Stimulated activated CD8-positive, alpha-beta memory T cell treated with anti-CD3 and anti-CD28 coated beads, Interleukin-4, amount 100 ng/mL, for 4 hours (primary cell): ENCODE measurements at places on chromosomes 3 and 15.

- no peak for DNase-seq
Measured at GRCh38 chr15:73403171-73403570, 34.4 kb upstream of the HCN4 start.

GRCh38 chr3:178270838-178271237 is 265.4 kb upstream of the KCNMB2 start:
- no peak for DNase-seq

DNA sequence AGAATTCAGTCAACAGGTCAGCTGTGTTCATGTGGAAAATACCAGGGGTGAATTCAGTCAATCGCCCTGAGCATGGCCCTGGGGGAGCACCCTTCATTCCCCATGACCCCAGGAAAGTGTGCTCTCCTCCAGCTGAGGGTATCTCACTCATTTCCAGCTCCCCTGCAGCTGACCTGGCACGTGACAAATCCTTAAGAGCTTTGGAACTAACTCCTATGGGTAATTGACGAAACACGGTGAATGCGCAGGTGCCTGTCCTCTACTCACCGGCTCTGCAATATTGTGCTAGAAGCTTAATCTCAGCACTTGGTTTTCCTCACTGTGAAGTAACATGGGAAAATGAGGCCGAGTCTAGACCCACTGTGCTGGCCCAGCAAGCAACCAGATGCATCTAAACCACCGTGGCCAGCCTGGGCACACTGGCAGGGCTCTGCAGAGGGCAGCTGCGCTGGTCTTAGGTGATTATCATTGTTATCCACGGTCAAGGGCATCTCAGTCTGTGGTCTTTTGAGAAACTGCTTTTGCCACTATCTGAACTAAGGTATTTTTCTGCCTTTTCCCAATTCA is 63.1 kb downstream of the SPSB4 start:
- no peak for DNase-seq

GRCh38 chr15:55574096-55574495 is 14.0 kb downstream of the PYGO1 start:
- no peak for DNase-seq

GRCh38 chr3:24907106-24907505 is 412.5 kb upstream of the THRB start:
- no peak for DNase-seq

DNA sequence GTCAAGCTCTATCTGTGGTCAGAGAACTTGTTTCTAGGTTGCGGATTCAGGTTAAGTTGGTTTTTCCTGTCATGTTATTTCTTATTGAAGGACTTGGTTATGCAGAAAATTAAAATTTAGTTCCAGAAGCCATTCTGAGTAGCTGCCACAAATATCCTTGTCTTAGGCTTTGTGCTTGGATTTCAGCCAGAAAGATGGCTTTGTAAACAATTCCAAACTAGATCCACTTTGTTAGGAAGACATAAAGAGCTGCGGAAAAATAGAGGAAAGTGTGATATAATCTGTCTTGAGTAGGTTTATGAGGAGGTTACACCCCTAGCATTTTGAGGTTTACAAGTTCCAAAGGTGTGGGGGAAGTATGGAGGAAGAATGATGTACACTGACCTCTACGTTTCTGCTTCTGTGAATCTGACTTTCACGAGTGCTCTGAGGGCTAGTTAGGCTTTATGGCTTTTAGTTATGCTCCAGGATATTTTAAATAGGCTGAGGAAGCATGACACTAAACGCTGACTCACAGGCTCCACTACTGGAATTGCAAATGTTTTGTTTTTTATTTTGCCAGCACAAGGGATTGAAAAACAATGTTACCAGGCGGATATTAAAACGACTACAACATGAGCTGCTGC is 46.3 kb upstream of the UTS2B start:
- no peak for DNase-seq

DNA sequence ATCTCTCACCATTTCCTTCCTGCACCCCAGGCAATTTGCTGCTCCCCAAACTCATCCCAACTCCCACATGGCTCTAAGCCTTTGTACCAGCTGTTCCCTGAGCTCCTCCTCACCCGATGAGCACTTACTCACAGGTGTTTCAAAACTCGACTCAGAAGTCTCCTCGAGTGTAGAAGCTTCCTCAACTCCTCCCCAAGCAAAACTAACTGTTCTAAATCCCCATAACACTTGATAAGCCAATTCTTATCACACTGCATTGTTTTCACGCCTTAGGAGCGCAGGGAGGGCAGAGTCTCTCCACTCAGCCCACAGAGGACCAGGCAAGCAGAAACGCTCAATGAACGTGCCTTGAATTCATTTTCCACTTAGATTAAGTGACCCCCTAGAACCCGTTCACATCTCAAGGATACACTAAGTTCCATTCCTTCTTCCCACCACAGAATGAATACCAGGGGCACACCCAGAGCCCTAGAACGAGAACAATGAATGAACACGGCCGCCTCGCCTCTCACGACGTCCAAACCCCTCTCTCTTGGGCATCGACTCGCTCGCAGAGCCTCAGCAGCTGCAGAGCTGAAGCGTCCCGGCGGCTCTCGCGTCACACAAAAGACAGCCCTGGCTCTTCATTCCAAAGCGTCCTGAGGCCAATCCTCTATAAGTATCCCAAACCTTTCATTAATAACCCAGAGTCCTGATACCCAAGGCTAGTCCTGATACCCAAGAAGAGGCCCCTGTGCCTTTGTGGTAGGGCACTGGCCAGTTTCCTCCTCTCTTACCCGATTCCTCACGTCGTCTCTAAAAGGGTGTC is 1.1 kb downstream of the RAF1 start:
- no peak for DNase-seq

GRCh38 chr15:81751256-81751655 is 294.6 kb downstream of the MEX3B start:
- no peak for DNase-seq

- no peak for DNase-seq
Measured at GRCh38 chr3:187802928-187803259, 57.6 kb upstream of the BCL6 start.

DNA sequence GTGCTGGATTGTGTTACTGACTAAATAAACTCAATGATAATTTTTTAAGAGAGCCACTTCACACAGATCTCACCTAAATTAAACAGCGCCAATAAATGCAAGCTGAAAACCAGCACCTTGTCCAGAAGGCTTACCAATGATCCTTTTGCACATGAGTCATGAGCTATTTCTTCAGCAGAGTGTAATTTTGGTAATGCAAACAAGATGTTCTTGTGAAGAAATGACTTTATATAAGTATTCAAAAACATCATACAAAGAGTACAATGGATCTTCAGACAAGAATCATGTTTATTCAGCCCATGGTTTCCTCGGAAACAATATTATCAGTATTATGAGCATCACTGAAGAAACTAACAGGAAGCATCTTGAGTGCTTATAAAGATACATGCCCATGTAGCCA is 263.8 kb upstream of the UBE2E2 start:
- DNase-seq = no peak

- no peak for DNase-seq
Measured at GRCh38 chr3:157117875-157118654, 41.9 kb downstream of the CCNL1 start.

- no peak for DNase-seq
Measured at GRCh38 chr15:89785064-89785773, 9.1 kb downstream of the MESP2 start.

DNA sequence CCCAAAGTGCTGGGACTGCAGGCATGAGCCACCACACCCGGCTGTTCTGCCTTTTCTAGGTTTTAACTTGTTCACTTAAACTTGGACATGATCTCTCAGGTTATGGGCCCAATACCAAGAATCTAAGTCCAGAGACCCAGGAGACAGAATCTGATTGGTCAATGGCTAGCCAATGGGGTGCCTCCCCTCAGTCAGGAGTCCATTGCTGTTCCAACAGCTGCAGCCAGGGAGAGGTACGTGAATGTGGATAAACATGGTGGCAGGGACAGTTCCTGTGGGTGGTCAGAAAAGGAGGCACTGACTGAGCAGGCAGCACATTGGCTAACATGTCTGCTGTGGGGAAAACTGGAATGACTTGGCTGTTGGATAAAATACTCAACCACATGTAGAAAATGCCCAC is 140.3 kb downstream of the RPLP1 start:
- no peak for DNase-seq

DNA sequence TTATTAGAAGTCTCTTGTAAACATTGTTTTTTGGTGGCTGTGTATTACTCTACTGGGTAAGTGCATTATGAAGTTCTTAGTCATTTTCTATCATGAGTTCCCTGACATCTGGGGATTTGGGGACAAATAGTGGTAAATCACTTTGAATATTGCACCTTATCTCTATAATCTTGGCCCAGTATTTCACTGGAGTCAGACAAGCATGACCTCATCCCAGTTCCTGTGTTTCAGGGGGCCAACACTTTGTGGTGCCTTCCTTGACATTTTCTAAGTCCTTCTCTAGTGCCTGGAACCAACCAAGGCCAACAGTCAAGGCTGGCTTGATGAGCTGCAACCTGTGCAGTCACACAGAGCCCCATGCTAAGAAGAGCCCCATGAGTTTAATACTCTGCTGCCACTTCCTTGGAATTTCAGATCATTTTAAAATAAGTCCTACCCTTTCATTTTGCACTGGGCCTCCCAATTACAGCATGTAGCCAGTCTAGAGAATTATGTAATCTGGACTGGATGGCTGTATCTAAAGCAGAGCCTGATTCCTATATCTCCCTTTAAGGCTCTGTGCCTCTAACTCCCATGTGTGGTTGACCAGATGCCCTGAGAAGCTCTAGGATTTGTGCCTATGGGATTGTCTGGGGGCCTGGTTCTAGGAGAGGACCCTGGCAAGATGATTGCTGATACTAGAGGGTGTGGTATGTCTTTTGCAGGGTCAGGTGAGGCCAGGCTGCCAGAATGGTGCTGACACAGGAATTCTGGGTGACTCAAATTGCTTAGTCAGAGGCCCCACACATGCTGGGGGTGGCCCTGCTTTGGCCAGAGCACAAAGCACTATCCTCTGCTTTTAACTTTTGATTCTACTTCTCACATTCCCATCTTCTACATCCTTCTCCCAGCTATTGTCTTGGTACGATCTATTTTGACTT is 319.6 kb upstream of the TBC1D5 start:
- no peak for DNase-seq

GRCh38 chr3:193693774-193694173 is 100.8 kb downstream of the OPA1 start:
- no peak for DNase-seq

DNA sequence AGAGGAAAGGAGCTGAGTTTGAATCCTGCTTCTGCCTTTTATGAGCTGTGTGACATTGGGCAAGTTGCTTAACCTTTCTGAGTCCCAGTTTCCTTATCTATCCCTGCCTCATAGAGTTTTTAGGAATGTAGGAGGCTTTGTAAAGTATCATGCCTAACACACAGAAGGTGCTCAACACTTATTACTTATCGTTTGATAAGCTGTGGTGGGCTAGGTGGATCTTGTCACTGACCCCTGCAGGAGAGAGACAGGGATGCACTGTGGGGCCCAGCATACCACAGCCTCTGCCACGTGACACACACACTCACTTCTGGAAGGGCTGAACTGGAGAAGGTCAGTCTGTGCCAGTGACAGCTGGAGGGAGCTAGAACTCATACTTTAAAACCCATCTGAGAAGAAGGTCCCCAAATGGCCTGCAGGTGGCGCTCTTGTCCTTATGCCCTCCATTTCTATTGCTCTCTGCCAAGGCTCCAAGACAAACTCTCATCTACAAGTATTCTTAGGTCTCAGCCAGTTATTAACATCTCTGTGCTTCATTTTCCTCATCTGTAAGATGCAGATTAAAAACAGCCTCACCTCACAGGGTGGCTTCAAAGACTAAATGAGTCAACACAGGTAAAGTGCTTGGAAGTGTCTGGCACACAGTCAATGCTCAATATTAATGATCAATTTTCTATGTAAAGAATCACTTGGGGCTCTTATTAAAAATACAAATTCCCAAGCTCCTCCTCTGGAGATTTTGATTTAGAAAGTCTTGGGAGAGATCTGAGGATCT is 57.5 kb upstream of the HACD2 start:
- no peak for DNase-seq

GRCh38 chr15:96774216-96774615 is 443.7 kb downstream of the NR2F2 start:
- DNase-seq = no peak

GRCh38 chr3:24270204-24270691 is 224.4 kb downstream of the THRB start:
- no peak for DNase-seq

DNA sequence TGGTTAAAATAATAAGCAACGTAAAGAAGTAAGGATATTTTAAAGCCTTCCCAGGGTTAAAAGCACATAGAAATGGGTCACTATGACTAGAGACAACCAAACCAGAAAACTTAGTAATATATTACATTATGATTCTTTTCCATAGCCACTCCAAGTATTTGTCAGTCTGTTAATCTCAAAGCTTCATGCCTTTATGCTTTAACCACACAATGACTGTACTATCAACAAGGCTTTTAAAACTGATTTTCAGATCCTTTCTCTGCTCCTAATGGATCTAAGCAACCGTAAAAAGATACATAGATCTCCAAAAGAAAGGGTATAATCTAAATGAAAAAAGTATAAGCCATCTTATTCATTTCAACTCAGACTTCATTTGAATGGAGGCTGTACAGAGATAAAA is 14.4 kb downstream of the SECISBP2L start:
- no peak for DNase-seq

GRCh38 chr3:130789782-130790322 is 43.2 kb upstream of the PIK3R4 start:
- DNase-seq = no peak

DNA sequence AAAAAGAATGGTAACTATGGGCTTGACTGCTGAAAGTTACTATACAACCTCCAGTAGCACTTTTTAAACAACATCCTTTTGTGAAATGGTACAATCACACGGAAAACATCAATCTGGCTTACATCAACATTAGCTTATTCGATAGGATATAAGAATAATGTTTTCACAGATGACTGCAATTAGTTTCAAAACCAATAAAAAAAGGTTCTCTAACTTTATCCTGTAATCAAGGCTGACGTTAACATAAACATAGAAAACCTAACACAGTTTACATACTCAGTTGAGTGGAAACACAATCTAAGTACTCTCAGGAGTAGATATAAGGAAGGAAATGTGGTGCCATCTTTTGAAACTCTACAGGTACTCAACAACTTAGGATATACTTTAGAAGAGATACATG is 102.2 kb downstream of the DLG1 start:
- no peak for DNase-seq

- DNase-seq = no peak
Measured at GRCh38 chr3:32301426-32301825, 62.9 kb downstream of the CMTM8 start.

- peak; percentile 21 for DNase-seq
Measured at GRCh38 chr3:48157950-48158376, 30.3 kb downstream of the CDC25A start.

GRCh38 chr3:170778240-170779217 is 91.5 kb downstream of the RPL22L1 start:
- no peak for DNase-seq

DNA sequence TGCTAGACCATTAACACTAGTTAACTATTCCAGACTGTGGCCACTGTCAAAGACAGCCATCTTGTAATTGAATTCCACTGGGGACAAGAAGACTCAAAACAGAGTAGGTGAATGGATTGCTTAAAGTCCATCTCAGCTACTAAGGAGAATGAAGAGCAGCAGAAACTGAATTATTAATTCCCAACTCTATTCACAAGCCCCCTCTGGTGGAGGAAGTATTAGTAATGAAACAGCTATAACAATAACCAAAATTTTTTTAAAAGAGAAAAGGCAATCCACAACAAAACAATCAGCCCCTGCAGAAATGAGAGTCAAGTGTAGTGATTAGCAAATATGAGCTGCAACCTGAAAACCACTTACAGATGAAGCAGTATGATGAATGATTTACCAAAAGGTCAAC is 302.8 kb downstream of the FHIT start:
- no peak for DNase-seq
